ENCODE measurements at places on chromosomes 4 and X.

DNA sequence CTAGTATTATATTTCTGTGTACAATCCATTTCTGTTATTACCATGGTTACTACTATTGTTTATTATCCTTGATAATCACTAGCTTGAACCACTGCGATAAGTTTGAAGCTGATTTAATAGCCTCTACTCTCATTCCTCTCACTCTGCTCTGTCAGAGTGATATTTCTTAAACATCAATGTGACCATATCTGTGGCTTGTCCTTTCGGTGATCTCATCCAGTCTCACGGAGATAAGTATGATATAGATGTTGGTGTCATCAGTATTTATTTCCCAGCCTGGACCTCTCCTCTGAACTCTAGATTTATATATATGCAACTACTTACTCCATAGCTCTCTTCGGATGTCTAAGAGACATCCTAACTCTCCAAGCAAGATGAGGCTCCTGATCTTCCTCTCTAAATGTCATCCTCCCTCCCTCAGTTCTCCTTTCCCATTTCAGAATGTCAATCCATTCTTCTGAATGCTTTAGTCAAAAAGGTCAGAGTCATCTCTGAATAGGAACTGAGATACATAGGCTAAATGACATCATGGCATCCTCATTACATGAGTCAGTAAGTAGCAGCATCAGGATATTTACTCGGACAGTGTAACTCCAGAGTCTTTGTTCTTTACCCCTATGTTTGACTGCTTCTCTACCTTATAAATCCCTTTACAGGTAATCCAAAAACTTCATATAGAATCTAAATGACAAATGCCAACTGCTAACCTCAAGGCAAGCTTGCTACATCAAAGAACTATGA lies 129.5 kb downstream of the PACRGL start:
- DNase-seq = no peak

DNA sequence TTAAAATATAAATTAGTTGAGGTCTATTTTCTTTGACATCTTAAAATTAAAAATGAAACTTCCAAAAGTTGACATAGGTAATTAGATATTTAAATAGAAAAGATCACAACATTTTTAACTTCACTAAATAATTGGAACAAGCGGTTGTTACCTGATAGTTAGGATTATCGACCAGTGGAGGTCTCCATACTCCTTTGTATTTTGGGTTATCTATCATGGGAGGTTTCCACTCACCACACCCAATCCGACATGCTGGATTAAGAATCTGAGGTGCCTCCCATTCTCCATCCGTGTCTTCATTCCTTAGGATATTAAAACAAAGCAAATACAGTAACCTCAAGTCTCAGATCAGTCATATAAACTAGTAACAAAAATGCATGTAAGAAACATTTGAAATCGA lies 22.2 kb downstream of the SCOC start:
- no peak for DNase-seq

DNA sequence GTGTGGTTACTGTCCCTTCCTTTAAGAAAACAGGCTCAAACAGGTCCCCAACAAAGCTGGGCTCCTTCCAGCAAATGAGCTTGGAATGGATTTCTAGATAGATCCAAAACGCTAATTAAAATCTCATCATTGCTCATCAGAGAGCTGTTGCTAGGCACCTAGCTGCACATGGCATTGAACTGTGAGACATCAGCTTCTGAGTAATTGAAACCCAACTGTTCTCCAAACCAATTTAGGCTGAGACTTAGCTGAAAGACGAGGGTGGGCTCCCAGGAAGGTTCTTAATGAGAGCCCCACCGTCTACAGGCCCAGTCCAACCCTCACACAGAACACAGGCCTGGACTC lies 59.1 kb downstream of the FAM184B start:
- no peak for DNase-seq

DNA sequence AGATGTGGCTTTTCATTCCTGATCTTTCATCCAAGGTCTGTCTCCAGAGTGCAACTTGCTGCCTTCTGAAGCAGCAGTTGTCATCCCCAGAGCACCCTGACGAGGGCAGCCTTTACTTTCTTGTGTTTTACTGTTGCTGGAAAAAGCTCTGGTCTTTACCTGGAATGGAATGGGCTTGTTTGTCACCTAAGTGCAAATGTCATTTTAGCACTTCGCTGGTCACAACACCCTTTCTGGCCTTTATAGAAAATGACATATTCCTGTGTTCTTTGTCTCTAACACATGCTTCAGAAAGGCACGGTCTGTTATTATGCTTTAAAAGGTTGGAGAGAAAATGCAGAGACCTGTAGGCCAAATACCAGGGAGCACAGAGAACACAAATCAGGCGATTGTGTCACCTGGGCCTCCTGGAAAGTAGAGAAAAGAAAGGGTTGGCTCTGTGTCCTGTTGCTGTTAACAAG lies 332.7 kb upstream of the IGFBP7 start:
- no peak for DNase-seq

DNA sequence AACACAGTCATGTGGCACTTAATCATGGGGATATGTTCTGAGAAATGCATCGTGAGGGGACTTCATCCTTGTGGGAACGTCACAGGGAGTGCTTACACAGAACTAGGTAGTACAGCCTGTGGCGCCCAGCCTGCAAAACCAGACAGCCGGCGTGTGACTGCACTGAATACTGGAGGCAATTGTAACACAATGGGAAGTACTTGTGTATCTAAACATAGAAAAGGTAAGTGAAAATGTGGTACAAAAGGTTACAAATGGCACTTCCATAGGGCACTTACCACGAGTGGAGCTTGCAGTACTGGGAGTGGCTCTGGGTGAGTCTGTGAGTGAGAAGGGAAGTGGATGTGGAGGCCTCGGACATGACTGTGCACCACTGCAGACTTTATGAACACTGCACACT lies 5.2 kb downstream of the TLR3 start:
- DNase-seq = no peak

GRCh38 chrX:40331762-40332161 lies 234.0 kb upstream of the BCOR start:
- no peak for DNase-seq

- DNase-seq = no peak
Observed at GRCh38 chr4:149292425-149293007, 523.1 kb downstream of the IQCM start.

DNA sequence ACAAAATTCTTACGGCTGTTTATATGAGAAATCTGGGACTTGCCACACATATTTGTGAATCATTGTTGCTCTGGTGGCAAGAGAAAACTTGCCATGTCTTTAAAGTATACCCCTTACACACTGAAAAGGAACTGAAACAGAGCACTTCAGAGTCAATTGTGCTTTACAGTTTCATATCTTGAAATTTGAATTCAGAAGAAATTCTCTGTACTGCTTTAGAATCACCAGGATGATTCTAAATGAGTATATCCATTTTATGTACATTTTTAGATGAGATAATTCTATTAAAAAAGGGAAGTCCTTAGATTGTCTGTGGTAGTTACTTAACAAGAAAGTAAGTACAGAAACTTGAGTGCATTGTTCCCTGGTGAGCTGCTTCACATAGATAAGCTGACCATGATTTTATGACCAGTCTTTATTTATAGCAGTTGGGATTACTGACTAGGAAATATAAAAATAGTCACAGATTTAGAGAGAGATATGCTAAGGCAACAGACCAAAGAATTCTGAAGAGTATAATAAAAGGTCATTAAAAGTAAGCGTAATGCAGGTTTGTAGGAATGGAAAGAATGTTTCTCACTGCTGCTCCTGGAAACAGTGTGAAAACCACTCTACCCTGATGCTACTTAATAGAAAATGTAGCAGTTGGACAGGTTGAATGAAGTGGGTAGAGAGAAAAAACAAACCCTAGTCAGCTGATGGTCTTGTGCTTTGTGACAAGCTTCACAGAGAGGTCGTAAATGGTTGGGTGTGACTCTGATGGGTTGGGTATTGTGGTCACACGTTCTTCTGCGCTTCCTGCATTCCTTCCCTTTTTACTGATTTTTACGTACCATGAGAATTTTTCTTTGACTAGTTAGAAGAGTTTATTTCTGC lies 41.0 kb downstream of the FNIP2 start:
- DNase-seq = no peak

GRCh38 chr4:138222046-138222445 lies 20.1 kb downstream of the SLC7A11 start:
- DNase-seq = no peak

All from GM12891 (cell line).